ENCODE measurements at places on chromosomes 5 and 9. TPM values are rescaled to one million over a fixed set of nuclear protein-coding genes. Genes with fewer than 3 reads are reported as not detected.
A peak's percentile ranks its signal among the peaks of the same experiment; 100 is the strongest.

Gene TPPP
- 1.1 TPM for total RNA-seq

Gene ZFR
- 74.1 TPM for total RNA-seq

Gene PFN3
- not detected for total RNA-seq

Gene SH3TC2
- 0.24 TPM for total RNA-seq

Gene AGXT2
- not detected for total RNA-seq

Gene RNF183
- not detected for total RNA-seq

Gene ARHGEF37
- total RNA-seq = 4.1 TPM

Gene CBY3
- total RNA-seq = not detected

Gene LCN1
- total RNA-seq = not detected

Gene SLC27A4
- 13.4 TPM for total RNA-seq

Gene PCDHGB4
- total RNA-seq = 8.8 TPM

GRCh38 chr5:78003919-78004318 is 227.8 kb upstream of the TBCA start:
- H3K36me3 ChIP-seq = no peaks in the 10 kb centered on the region
- H3K27ac ChIP-seq = no peak overlapping the region
- H3K4me3 ChIP-seq = no peak overlapping the region
- no peak for DNase-seq
- no peaks in the 10 kb centered on the region for H3K27me3 ChIP-seq

- no peaks in the 10 kb centered on the region for H3K27me3 ChIP-seq
- DNase-seq = no peak
- no peaks in the 10 kb centered on the region for H3K36me3 ChIP-seq
- H3K4me3 ChIP-seq = no peak overlapping the region
These were observed 146.4 kb downstream of the SGCD start for GRCh38 chr5:156473269-156473908.

DNA sequence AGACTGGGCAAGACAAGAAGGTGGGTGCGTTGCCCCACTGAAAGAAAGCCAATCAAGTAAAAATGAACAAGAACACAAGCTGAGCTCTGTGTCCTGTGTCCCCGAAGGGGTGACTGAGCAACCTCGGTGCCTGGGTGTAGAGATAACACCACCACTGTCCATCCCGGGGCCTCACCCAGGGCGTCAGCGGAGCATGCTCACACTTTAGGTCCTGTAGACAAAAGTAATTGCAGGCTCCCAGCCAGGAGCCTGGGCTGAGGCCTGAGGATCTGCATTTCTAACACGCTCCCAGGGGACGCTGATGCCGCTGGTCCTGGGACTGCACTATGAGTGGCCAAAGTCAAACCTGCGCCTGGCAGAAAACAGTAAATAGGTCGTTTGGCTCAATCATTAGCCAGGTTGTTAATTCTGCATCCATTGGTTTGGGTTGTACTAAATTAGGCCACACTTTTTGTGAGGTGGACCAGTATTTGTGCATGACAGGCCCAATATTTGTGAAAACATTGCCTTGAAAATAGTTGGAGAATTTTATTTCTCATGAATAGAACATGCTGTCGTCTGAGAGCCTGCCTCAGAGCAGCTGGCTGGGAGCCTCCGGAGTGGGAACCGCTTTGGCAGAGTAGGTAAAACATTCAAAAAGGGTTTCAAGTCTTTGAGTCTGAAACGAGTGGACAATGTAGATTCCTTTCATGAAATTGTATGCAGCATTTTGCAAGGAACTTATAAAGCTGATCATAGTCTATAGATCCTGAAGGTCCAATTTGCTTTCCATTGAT is 38.3 kb downstream of the ANKRD33B start:
- no peak for DNase-seq
- H3K27me3 ChIP-seq = no peaks in the 10 kb centered on the region
- H3K4me1 ChIP-seq = peaks cover 10% of the 10 kb centered on the region
- H3K4me3 ChIP-seq = no peak overlapping the region

- no peak for DNase-seq
- H3K4me3 ChIP-seq = no peak overlapping the region
- no peak overlapping the region for H3K27ac ChIP-seq
- H3K4me1 ChIP-seq = no peaks in the 10 kb centered on the region
- H3K27me3 ChIP-seq = no peaks in the 10 kb centered on the region
These were observed 318.5 kb downstream of the CDK5RAP2 start for GRCh38 chr9:120261419-120261818.

DNA sequence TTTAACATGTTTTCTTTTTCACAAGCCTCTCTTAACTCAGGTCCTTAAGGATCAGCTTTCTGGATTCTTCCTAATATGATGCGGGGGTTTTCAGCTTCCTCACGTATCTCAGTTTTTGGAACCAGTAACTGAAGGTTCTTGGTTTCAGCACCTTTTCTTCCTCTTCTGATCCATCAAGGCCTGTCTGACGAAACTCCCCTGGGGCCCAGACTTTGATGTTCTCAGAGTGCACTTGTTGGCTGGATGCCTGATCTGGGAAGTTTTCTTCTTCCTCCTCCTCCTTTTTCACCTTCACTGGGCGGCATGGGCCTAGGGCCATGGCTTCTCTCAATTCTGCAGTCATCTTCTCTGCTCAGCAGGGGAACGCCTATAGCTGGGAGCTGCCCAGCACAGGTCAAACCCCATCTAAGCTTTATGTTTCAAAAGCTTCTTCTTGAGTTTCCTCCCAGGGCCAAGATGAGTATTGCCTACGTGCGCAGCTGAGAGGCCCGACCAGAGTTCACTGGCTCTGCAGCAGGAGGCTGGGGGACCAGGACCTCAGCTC is 44.8 kb downstream of the GHR start:
- H3K27me3 ChIP-seq = no peaks in the 10 kb centered on the region
- no peak for DNase-seq
- no peaks in the 10 kb centered on the region for H3K4me1 ChIP-seq
- H3K4me3 ChIP-seq = no peak overlapping the region
- no peak overlapping the region for H3K27ac ChIP-seq

DNA sequence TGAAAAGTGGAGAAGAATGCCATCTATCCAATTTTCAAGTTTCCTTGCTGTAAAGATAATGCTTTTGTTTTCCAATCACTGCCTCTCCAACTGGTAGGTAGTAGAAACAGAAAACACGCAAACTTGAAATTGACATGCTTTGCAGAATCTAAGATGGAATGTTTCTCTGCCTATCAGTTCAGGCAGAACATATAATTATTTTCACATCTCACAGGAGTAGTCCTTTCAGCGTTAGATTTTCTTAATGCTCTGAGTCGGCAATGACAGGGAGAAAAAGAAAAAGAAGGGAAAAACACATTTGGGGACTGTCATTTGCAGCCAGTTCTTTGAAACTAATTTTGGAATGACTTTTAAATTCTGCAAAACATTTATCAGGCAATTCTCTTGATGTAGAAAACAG is 818.7 kb upstream of the PTPRD start:
- no peaks in the 10 kb centered on the region for H3K4me1 ChIP-seq
- DNase-seq = no peak
- no peaks in the 10 kb centered on the region for H3K27me3 ChIP-seq
- H3K4me3 ChIP-seq = no peak overlapping the region
- no peak overlapping the region for H3K27ac ChIP-seq

- no peak overlapping the region for H3K27ac ChIP-seq
- no peaks in the 10 kb centered on the region for H3K27me3 ChIP-seq
- no peak overlapping the region for H3K4me3 ChIP-seq
- DNase-seq = no peak
- peaks cover 19% of the 10 kb centered on the region for H3K4me1 ChIP-seq
These were observed 17.1 kb upstream of the NOTCH1 start for GRCh38 chr9:136562746-136563495.

DNA sequence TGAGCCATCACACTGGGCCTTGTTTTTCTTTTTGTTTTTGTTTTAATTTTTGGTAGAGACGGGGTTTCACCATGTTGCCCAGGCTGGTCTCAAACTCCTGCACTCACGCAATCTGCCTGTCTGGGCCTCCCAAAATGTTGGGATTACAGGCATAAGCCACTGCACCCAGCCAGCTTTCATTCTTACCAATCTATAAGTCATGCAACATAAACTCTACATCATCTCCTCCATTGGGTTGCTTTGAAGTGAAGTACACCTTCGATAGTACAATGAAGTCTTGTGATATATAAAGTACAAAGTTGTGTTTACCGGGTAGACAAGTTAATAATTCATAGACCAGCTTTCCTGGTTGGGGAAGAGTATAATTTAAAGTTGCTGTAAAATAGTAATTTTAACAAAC is 8.8 kb upstream of the CDK7 start:
- no peak for DNase-seq
- H3K36me3 ChIP-seq = no peaks in the 10 kb centered on the region
- no peak overlapping the region for H3K4me3 ChIP-seq

DNA sequence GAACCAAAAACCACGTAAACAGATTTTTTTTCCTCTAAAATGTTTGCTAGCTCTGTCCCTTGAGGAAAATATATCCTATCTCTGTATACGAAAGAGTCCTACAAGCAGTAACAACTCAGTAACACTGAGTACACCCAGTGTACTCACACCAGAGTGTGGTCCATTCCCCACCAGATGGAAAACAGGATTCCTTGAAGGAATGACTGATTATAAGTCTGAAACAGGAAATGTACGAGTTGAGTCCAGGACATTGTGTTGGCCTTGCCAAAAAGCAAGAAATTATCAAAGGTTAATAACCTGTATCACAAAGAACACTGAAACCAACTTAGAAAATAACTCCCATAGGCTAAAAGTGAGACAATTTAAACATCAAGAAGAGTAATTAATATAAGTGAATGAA is 20.4 kb downstream of the GOLPH3 start:
- no peaks in the 10 kb centered on the region for H3K36me3 ChIP-seq
- H3K4me1 ChIP-seq = peaks cover 18% of the 10 kb centered on the region
- H3K27ac ChIP-seq = no peak overlapping the region
- no peaks in the 10 kb centered on the region for H3K27me3 ChIP-seq
- no peak for DNase-seq

DNA sequence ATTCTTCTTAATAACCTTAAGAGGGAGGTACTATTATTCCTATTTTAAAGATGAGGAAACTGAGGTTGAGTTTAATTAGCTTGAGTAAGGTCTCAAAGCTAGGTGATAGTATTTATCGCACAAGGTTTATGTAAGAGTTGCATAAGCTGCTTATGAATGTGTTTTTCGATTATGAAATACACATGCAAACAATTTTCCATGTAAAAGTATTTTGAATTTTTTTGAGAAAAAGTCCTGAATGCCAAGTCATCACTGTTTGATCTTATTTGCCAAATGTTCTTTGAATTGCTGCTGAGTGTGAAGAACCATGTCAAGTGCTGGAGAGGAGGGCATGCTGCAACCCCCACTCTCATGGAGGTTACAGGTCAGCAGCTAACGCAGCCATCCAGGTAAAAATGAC is 174.4 kb downstream of the CARTPT start:
- H3K4me1 ChIP-seq = no peaks in the 10 kb centered on the region
- DNase-seq = no peak
- no peak overlapping the region for H3K4me3 ChIP-seq
- H3K27ac ChIP-seq = no peak overlapping the region

DNA sequence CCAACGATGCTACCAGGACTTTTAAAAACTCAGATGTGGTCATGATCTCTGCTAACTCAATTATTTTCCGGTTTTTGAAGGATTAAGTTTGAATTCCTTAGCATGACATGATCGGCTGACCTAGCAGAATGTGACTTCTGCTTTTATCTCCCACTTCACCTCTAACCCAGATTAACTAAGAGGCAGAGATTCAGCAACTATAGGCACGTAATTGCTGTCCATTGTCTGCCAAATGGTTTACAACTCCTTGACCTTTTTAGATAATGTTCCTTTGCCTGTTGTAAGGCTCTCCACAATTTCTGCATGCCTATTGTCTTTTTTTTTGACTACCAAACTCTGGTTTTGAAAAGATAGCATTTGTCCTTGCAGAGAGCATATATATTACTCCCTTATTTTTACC is 268.2 kb downstream of the BRINP1 start:
- no peaks in the 10 kb centered on the region for H3K36me3 ChIP-seq
- H3K27me3 ChIP-seq = no peaks in the 10 kb centered on the region
- H3K4me1 ChIP-seq = no peaks in the 10 kb centered on the region
- H3K4me3 ChIP-seq = no peak overlapping the region

DNA sequence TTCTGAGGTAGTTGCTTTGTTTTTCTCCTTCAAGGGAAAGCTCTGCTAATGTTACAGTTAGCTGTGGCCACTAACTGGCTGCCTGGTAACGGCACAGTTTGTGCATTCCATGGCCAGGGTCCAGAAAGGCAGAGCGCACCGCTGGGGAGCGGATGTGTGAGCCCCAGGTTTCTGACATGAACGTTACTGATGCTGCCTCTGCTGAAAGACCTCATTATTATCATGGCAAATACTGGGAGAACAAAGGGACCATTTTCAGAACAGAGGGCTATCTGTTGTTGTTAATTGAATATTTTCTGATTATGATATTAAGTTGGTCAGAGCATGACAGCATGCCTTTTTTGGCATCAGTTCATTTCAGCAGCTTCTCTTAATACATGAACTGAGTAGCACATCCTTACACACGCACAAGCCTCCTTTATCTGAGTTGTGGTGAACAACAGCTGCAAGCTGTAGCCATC is 134.1 kb downstream of the NUDT12 start:
- H3K4me3 ChIP-seq = no peak overlapping the region
- no peak overlapping the region for H3K27ac ChIP-seq
- H3K27me3 ChIP-seq = no peaks in the 10 kb centered on the region
- no peaks in the 10 kb centered on the region for H3K4me1 ChIP-seq

DNA sequence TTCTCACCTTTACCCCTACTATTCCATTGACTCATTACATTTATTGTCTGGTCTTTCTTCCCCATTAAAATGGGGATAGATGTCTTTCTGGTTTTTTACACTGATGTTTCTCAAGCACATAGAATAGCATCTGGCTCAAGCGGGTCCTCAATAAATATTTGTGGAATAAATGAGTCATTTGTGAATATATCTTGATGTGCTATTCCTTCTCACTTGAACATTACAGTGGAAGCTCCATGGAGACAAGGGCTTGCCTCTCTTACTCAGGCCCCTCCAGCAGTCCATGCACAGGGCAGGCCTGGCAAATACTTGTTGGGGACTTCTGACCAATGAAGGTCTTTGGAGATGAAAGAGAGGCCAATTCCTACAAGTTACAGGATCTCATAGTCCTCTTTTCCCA is 151.7 kb upstream of the TAS2R1 start:
- no peaks in the 10 kb centered on the region for H3K4me1 ChIP-seq
- no peak for DNase-seq
- H3K27me3 ChIP-seq = no peaks in the 10 kb centered on the region
- H3K4me3 ChIP-seq = no peak overlapping the region

DNA sequence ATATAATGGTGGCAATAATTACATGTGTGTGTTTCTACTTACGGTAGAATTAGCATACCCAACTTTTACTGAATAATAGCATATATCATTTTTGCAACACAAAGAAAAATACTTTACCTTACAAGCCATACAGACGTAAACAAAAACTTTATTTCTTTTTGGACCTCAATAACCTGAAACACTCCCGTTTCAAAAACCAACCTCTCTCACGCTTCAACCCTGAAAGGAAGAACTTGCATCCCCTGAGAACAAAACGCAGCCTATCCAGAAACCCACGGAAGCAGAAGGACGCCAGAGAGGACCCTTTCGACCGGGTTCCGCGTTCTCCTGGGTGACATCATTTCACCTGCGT is at the start of gene RNF38:
TSS of gene RNF38 (minus strand) at position 290 of the 352 bp plus-strand sequence. CDS start at position 129, 161 bp downstream.
- H3K36me3 ChIP-seq = no peaks in the 10 kb centered on the region
- peak within 1 kb of the TSS; percentile 87 for H3K27ac ChIP-seq
- peaks cover 5% of the 10 kb centered on the region for H3K4me1 ChIP-seq

- no peak for DNase-seq
- no peaks in the 10 kb centered on the region for H3K4me1 ChIP-seq
- H3K27me3 ChIP-seq = no peaks in the 10 kb centered on the region
- H3K4me3 ChIP-seq = no peak overlapping the region
- no peaks in the 10 kb centered on the region for H3K36me3 ChIP-seq
These were observed 58.1 kb upstream of the SHISAL2B start for GRCh38 chr5:64632251-64632650.

- no peaks in the 10 kb centered on the region for H3K4me1 ChIP-seq
- no peak overlapping the region for H3K27ac ChIP-seq
- no peaks in the 10 kb centered on the region for H3K36me3 ChIP-seq
- no peak for DNase-seq
- no peak overlapping the region for H3K4me3 ChIP-seq
These were observed 128.9 kb downstream of the ERCC6L2 start for GRCh38 chr9:96004379-96004778.
